ENCODE measurements at places on chromosomes 2 and 18.

- no peak for DNase-seq
Observed at GRCh38 chr2:169362894-169363559, 693 bp upstream of the LRP2 start.

DNA sequence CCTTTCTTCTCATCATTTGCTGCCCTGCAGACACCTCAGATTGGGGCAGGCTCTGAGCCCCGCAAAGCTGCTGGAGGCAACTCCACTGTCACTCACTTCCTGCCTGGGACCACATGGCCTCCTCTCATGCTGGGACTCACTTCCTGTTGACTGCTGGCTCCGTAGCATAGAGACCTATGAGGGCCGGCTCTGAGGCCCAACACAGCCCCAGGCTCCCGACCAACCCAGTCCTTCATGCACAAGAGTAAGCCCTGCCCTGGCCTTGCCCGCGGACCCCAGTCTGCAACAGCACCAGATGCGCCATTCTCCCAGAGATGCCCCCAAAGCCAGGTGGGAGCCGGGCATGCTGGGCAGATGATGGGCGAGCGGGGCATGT lies 55.7 kb downstream of the DNMT3A start:
- no peak for DNase-seq

DNA sequence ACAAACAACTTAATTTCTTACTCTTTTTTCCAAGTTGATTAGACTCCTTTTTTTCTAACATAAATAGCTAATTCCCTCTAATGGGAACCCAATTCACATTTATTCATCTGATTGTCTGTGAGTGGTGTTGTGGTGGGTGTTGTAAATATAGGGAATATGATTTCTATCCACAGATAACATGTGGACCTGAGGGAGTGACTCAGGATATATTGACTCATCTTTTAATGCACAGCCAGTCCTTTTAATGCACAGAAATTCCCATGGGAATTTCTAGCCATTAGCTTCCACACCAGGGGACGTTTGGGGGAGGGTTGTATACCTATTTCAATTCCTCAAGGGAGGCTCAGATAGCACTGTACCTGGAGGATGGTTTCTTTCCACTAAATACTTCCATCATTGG lies 1339.6 kb upstream of the LRRTM1 start:
- DNase-seq: no peak

DNA sequence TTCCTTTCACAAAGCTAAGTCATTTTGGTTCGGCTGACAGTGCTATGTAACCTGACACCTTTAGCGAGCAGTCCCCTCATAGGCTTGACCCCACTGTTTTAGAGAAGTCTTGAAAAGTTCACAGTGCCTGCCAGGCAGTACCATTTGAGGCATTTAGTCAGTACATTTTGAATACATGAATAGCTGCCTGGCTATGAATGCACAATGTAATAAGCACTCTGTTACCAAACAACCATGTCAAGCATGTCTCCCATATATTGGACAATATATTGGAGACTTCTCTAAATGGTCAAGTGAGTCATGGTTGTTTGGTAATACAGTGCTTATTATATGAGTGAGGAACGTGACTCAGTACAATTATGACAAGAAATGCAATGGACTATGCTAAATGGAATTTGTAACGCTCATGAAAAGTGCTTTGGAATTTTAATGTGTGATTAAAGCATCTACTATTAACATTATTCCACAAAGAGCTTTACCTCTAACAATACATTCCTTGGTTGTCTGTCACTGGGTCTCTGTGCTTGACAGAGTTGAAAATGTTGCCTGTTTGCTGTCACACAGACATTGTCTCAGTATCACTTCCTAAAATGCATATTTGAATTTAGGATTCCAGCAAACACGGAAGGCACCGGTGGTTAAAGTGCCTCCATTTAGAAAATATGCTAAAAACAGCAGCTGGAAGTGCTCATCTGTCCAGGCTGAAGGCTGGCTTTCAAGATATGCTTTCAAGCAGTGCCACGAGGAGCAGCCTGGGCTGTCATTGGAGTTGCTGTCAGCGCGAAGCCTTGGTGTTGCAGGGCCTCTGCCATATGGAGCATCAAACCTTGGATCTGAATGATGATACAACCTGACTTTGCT lies 458.6 kb downstream of the FBXO15 start:
- peak; percentile 98 for DNase-seq

- DNase-seq: no peak
Observed at GRCh38 chr18:42094875-42095274, 139.8 kb downstream of the PIK3C3 start.

DNA sequence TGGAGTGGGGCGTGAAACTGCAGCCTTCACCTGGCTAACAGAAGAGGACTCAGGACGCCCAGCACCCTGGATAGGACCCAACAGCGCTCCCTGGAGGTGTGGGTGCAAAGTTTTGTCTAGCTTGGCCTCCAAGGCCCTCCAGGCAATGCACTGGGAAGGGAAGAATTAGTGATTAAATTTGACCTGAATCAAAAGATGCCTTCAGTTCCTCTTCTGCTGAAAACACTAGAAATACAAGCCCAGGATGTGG lies 779 bp upstream of the TRIB2 start:
- DNase-seq: peak; percentile 78

DNA sequence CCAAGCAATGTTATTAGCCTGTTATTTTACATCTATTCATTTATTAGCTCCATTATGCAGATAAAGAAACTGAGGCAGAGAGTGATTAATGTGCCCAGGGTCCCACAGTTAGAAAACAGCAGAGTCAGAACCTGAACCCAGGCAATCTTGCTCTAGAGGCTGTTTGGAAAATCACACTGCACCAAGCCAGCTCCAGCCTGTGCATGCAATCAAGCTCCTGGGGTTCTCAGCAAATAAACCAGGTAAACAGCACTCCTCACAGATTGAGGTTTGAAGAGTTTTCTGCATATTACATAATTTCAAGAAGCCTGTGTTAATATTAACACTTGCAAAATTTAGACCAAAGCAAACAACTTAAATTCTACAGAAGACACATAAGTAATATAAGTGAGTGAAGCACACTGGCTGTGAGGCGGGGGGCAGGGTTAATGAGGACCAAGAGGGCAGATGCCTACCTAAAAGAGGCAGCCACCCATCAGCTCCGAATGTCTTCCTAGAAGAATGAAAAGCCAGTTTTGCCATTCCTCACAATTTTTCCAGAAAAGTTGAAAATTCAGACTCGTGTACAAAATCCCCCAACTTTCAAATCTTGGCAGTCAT lies 35.4 kb downstream of the CACNB4 start:
- no peak for DNase-seq

DNA sequence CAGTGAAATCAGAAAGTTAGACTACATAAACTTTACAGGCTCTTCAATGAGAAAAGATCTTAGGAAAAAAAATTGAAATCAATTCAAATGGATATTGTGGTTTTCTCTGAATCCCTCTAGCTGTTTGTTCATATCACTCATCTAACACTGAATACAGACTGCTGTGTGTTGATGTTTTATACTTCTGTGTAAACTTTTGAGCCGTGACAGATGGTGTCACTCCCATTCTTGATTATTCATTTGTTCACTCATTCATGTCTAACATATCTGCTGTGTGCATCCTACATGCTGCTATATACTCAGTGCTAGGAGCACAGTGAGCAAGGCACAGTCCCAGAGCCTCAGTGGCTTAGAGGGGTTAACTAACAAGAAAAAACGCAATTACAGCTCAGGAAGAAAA lies 12.6 kb downstream of the KLHL23 start:
- no peak for DNase-seq

DNA sequence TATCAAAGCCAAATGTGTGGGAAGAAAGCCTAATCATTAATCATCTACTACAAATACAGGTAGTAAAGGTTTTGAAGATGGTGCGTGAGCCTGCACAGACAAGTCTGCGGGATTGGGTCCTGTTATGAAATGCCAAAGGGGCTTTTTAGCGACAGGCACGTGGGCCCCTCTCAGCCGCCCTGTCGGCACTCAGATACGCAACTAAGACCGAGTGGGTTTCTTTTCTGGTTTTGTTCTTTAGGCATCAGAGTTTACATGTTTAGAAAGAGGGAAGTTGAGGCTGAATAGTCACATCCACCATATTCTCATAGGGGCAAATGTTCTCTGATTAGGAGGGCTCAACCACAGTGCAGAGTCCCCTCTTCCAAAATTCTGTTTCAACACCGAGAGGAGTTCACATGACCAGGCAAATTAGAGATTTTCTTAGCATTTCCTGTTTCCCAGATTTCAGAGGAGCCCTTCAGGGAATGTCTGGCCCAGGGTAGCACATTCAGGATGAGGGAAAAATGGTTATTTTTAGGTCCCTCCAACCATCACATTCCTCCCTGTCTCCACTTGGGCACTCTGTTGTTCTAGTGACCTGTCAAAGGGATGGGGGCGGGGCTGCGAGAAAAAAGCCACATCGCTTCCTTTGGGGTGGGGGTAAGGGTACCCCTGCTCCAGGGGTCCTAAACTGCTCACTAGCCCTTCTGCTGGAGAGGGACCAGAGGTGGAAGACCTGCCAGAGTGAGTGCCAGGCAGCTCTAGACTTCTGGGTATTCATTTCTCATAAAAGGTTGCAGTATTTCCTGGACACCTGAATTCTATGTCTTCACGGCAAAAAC lies 159.2 kb downstream of the BCL2 start:
- DNase-seq: no peak

- no peak for DNase-seq
Observed at GRCh38 chr18:26963292-26963691, 97.8 kb upstream of the AQP4 start.

GRCh38 chr2:215826376-215826775 lies 187.0 kb downstream of the MREG start:
- no peak for DNase-seq

DNA sequence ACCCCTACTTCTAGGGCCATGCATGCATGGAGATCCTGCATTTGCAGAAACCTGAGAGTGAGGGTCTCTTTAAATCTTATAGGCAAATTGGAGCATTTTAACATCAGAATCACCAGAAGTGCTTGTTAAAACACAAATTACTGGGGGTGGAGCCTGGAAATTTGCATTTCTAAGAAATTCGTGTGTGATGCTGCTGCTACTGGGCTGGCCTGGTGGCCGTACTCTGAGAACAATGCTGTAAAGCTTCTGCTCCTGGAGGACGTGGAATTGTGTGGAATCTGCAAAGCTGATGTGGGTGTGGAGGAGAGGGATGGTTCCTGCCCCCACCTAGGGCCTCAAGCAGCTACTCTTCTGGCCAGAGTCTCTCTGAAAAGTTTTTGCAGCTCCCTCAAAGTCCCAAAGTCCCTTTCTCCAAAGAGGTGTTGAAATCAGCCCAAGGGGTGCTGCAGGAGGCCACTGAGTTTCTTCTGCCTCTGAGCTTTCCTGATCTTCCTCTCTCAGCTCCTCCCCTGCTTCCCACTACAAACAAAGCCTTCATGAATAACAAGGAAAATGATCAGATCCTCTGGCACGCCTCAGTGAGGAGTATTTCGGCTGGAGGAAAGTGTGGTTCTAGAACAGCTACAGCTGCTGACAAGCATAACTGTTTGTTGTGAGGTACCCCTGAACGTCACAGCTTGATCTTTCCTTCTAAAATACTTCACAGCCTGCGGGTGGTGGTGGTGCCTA lies 508.3 kb downstream of the CNTNAP5 start:
- DNase-seq: no peak

DNA sequence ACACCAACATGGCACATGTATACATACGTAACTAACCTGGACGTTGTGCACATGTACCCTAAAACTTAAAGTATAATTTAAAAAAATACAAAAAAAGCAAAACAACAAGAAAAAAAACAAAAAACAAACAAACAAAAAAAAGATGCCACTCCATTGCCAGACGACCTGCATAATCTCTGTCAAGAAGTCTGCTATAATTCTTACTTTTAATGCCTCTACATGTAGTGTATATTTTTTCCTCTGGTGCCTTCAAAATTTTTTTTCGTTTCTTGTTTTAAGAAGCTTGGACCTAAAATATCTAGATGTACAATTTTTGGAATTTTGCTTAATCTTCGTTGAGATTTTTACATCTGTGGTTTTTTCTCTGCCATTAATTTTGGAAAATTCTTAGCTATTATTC lies 235.6 kb upstream of the ZNF521 start:
- DNase-seq: no peak

DNA sequence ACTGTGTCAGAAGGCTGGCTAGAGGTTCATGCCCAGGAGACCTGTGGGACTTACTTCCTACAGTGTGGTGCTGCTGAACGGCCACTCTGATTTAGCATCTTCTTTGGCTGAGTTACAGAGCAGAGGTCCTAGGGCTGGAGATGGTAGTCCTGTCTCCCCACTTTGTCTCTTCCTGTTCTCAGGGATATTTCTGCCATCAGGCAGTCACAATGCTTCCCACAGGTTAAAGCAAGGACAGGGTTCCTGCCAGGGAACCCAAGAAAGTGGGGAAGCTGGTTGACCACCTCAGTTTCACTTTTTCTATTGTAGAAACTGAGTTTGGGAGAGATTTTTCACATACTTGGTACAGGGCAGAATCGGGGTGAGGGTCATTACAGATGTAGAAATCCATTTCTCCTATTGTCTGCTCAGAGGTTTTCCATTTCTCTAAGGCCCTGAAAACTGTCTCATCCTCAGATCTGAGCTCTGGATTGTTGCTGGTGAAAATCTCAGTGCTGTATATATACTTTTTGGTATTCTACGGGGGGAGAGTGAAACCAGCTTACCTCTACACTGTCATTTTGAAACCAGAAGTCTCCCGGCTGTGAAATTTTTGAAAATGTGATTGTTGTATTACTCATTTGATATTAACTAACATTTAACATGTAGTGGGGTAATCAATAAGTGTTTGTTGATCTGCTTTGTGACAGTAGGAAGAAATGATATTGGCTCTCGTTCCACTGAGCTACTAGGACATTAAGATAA lies 37.0 kb upstream of the MEP1B start:
- no peak for DNase-seq

DNA sequence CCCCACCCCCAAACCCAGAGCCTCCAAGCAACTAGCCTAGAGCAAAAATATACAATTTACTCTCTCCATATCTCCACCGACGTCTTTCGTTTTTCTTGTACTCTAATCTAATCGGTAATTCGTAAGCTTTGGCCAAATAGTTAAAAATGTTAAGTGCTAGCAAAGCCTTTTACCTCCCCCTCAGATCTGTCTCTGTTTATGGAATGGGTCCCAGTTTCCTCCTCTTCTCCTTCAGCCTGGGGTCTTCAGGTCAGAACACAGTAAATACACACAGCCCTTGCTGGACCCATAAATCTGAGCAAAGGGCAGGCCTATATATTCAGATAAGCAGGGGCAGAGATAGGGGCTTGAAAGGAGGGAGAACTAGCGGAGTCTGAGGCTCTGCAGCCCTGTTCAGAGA lies 267.4 kb downstream of the MEIS1 start:
- no peak for DNase-seq

Data from IMR-90 (cell line).